Stimulated activated CD4-positive, alpha-beta T cell treated with anti-CD3 and anti-CD28 coated beads, Interleukin-2, amount 100 ng/mL, for 48 hours (primary cell): ENCODE measurements at places on chromosomes 5 and 9.

- DNase-seq, result no peak
These were observed 384 bp upstream of the MRPS2 start for GRCh38 chr9:135500071-135500524.

- no peak for DNase-seq
These were observed 272 bp downstream of the ANAPC2 start for GRCh38 chr9:137188086-137188489.

DNA sequence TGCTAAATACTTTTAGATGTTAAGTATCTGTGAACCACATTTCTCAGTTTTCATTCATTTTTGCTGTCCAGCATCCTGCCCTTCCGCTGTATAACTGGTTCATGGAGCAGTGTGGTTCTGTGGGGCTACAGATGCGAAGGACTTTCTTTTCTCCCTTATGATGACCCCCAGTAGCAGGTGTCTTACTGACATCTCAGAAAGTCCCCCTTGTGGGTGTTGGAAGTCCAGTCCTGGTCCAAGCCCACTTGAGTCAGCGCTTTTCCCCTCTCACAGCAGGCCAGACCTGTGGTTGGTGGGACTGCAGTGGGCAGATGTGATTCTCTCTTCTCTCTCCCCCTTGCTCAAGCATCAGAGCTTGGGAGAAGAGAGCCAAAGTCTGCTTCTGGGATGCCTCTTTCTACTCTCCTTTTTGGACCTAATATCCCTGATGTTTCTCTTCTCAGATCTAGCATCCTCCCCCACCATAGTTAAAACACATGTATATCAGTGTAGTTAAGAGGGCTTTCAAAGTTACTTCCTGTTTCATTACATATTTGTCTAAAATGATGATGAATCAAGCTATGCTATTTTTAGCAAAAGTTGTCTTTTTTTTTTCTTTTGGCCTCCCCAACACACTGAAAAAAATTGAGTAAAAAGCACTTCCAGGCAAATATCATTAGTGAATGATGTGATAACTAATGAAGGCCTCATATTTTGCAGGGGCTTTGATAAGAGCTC lies 119.5 kb upstream of the ZNF618 start:
- DNase-seq, result no peak

- DNase-seq, result no peak
These were observed 57.7 kb upstream of the MAST4 start for GRCh38 chr5:66538531-66538930.

GRCh38 chr5:103674251-103674650 lies 111.7 kb upstream of the NUDT12 start:
- DNase-seq, result no peak

GRCh38 chr9:88835038-88835466 lies 156.2 kb upstream of the S1PR3 start:
- DNase-seq, result no peak

DNA sequence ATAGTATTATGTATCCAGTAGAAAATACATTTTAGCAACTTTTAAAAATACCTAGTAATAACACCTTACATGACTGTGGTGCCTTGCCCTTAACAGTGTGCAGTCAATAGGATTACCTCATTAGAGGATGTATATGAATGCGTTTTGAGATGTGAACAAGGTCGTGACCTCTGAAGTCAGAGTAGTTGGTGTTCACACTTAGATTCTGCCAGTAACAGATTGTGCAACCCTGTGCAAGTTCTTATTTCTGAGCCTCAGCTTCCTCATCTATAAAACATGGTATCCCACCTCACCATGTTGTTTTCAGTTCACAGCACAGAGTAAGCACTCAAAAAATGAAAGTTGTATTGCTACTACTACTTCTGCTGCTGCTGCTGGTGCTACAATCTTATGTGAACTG lies 347.3 kb downstream of the KDM4C start:
- no peak for DNase-seq

- DNase-seq, result no peak
These were observed 138.0 kb upstream of the GHR start for GRCh38 chr5:42285230-42285629.

- DNase-seq, result no peak
These were observed 475.5 kb downstream of the SPATA31A7 start for GRCh38 chr9:61665330-61665751.

DNA sequence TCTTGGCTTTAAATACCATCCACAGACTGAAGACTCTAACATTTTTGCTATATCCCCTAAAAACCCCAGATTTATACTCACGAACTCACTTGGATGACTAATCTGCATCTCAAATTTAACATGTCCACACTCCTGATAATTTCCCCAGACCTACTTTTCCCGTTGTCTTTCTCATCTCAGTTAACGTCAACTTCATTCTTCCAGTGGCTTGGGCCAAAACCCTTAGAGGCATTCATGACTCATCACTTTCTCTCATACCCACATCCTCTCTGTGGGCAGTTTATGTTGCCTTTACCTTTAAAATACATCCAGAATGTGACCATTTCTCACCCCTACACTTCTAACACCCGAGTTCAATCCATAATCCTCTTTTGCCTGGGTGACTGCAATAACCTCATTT lies 96.7 kb downstream of the EDIL3 start:
- no peak for DNase-seq

- DNase-seq, result no peak
These were observed 170.0 kb downstream of the AUH start for GRCh38 chr9:91191411-91192380.

DNA sequence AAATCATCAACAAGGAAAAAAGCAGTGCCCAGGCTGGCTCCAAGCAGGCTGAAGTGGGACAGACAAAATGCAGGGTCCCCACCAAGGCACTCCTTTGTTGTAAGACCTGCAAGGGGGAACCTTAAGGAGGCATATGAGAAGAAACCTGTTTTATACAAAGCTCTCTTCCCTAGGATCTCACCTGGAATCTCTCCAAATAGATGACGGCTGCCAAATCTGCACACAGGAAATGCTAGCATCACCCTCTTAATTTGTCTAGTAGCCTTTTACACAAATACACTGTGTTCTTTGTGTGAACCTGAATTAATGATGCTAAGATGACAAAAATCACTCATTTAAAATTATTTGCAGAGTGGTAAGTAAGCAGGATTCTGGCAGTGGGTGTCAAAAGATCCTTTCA lies 280.2 kb downstream of the SPOCK1 start:
- DNase-seq, result no peak

- DNase-seq, result no peak
These were observed 103.3 kb downstream of the CWC27 start for GRCh38 chr5:64872044-64872443.

GRCh38 chr5:142689081-142689480 lies 3.2 kb upstream of the FGF1 start:
- no peak for DNase-seq

DNA sequence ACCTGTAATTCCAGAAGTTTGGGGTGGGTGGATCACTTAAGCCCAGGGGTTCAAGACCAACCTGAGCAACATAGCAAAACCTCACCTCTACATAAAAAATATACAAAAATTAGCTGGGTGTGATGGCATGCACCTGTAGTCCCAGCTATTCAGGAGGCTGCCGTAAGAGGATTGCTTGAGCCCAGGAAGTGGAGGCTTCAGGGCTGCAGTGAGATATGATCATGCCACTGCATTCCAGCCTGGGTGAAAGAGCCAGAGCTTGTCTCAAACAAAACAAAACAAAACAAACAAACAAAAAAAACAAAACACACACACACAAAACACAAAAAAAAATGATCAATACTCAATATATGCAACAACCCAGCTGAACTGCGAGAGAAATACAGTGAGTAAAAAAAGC lies 29.5 kb upstream of the TRIM14 start:
- no peak for DNase-seq

DNA sequence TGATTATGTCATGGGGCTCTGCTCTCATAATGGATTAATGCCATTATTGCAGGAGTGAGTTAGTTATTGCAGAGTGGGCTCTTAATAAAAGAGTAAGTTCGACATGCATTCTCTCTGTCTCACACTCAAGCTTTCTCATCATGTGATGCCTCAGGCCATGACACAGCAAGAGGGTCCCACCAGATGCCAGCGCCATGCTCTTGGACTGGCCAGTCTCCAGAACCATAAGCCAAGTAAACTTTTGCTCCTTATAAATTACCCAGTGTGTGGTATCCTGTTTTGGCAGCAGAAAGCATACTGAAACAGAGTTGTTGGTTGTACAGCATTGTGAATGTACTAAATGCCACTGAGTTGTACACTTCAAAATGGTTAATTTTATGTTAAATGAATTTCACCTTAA lies 138.1 kb downstream of the MYO10 start:
- DNase-seq, result no peak

DNA sequence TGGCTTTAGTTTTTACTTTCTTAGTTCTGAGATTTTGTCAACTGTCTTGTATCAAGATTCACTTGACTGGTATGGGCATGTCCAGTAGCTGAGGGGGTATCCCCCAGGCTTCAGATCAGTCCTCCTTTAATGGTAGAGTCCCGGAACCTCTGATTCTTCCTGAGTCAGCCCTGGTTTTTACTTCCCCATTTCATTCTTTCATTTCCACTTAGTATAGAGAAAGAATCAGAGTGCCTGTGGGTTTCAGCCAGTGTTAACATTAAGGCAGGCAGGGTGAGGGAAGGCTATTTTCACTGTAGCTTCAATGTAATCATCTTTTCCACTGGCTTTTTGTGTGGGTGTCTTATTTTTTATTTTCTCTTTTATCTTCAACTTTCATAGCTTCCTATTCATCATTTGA lies 8.3 kb upstream of the COMMD10 start:
- DNase-seq, result no peak

DNA sequence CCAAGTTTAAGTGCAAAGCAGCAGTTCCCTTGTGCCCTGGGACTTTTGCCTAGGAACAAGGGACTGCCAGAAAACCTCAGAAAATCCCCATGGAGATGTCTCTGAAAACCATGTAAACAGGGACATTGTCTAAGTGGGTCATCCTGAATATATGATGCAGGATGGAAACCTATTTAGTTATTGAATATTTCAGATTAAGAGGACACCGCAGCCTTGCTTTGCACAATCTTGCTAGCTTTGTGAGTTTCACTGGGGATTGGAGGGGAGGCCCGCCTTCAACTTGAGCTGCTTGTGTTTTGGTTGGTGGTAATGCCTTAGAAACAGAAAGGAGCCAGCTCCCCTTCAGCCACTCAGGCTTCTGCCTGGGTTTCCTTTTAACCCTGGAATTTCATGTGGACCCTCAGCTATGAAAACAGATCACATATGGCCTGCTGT lies 112.8 kb downstream of the C9orf152 start:
- DNase-seq, result no peak

- DNase-seq, result no peak
These were observed 75.8 kb downstream of the OXCT1 start for GRCh38 chr5:41794471-41794870.

- no peak for DNase-seq
These were observed 132.9 kb downstream of the PALM2AKAP2 start for GRCh38 chr9:109912726-109913460.

DNA sequence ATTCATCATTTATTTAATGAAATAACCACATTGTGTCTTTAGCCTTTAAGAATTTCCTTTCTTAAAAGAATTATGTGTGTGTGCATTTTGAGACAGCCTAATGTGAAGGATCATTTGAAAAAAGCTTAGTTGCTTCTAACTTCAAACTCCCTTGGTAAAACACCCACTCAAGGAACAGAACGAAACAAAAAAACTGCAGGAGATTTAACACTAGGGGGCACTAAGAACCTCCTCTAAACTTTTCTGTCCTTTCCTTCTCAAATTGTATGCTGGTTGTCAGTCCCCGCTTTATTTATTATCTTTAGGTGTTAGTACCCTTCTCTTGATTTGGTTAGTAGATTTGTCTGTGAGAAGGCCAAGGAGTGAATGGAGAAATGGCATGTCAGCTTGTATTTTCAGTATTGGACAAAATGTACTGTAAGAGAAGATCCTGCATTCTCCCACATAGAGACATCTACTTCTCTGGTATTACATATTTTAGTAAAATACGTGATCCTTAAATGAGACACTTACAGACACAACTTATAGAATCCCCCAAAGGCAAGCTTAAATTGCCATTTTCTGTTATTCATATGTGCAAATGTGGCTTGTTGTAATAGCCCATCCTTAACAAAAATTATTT lies 229.7 kb downstream of the MRPS30 start:
- DNase-seq, result no peak

GRCh38 chr9:125332527-125332926 lies 70.9 kb downstream of the GAPVD1 start:
- peak; percentile 11 for DNase-seq

- no peak for DNase-seq
These were observed 5.0 kb upstream of the IRX2 start for GRCh38 chr5:2756211-2757152.

- no peak for DNase-seq
These were observed 12.0 kb downstream of the SAR1B start for GRCh38 chr5:134620634-134621033.

GRCh38 chr5:103472830-103473229 lies 89.8 kb downstream of the NUDT12 start:
- DNase-seq, result no peak

DNA sequence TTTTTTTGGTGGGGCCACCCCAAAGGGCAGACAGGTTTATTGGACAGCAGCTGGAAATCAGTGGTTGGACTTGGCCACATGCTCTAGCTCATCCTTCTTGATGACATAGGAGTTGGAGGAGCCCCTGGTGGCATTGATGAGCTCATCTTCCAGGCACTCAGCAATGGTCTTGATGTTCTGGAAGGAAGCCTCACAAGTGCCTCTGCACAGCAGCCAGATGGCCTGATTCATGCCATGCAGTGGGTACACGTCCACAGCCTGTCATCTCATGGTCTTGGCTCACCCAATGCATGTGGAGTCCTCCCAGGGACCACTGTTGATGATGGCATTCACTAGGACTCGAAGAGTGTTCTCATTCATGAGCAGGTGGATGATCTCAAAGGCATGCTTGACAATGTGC lies 11.3 kb upstream of the RCL1 start:
- no peak for DNase-seq

- DNase-seq, result no peak
These were observed 453.3 kb downstream of the DIRAS2 start for GRCh38 chr9:90189306-90189705.

DNA sequence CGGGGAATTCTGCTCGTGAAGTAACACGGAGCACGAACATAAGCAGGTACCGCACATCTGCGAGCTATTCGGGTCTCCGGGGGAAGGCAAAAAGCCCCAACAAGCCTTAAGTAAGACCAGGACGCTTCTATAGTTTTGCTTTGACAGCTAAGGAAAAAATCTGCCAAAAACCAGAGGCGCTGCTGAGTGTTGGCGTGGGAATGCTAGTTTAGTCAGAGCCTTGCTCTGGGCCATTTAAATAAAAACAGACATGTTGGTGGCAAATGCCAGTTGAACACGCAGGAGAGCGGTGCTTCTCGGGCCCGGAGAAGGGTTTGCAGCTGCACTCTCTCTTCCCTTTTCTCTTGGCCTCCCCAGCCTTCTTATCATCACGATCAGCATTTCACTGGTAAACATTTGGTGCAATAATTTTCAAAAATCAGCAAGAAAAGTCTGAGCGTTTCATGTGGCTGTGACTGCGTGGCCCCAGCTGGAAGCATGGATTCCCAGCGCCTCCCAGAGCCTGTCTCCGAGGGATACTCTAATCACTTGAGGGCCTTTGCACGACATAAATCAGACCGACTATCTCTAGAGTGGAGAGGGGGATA lies 6.4 kb upstream of the NOTCH1 start:
- no peak for DNase-seq

- DNase-seq, result no peak
These were observed 736.0 kb upstream of the ARRDC3 start for GRCh38 chr5:92119110-92119509.

- no peak for DNase-seq
These were observed 201.2 kb downstream of the ADAMTS12 start for GRCh38 chr5:33690374-33691135.

GRCh38 chr5:27475063-27475462 lies 436.7 kb upstream of the CDH9 start:
- DNase-seq, result no peak
